Tibial artery (tissue), 4 donors: ENCODE measurements at places on chromosomes 3 and 15.

- DNase-seq = no peak
These were observed 76.4 kb upstream of the ROBO1 start for GRCh38 chr3:79844176-79844575.

DNA sequence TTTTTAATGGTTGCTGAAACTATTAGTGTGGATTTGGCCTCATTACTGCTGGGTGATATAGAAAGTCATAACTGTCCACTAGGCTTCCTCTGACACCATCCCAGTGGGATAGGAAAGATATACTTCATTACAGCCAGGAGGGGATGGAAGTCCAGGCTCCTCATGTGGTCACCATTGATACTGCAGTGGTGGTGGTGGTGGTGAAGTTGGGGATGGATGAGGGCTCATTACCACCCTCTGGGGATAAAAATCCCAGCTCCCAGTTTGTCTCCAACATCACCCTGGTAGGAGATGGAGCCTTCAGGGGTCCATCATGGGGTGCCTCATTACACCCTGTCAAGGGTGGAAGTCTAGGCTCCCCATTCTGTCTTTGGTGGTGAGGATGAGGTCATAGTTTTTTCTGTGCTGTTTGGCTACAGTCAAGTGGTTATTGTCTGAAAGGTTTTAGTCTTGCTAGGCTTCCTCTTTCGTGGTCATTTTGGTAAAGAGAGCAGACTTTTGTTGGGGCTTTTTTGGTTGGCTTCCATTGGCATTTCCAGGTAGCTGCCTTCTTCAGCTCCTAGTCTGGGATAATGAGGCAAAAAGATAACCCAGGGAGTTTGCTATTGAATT, 30.1 kb upstream of the FILIP1L start:
- no peak for DNase-seq

DNA sequence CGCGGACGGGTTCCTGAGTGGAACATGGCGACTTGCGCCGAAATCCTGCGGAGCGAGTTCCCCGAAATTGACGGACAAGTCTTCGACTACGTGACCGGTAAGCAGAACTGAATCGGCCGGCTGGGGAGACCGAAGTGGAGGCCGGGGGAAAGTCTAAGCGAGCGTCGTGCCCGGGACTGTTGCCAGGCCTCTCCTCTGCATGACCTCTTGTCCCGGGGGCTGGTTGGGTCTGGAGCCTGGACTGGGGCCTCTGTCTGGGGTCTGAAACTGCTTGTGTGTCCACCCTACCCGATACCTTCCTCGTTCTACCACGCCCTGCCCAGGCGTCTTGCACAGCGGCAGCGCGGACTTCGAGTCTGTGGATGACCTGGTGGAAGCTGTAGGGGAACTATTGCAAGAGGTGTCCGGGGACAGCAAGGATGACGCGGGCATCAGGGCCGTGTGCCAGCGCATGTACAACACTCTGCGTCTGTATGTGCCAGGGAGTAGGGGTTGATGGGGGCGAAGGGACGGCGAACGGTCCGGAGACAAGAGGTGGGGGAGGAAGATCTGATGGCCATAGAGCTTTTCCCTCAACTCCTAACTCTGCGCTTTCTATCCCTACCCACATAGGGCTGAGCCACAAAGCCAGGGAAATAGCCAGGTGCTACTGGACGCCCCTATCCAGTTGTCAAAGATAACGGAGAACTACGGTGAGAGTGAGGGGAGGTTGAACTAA, at the start of gene ABCF3:
Gene ABCF3, plus strand, starts transcription at position 16 of the 718 bp plus-strand sequence. Its CDS starts 9 bp downstream, at position 25.
- DNase-seq = no peak

- DNase-seq = no peak
These were observed 29.4 kb downstream of the LYSMD4 start for GRCh38 chr15:99703603-99704443.

- no peak for DNase-seq
These were observed 88.7 kb downstream of the CBLB start for GRCh38 chr3:105780107-105780506.

DNA sequence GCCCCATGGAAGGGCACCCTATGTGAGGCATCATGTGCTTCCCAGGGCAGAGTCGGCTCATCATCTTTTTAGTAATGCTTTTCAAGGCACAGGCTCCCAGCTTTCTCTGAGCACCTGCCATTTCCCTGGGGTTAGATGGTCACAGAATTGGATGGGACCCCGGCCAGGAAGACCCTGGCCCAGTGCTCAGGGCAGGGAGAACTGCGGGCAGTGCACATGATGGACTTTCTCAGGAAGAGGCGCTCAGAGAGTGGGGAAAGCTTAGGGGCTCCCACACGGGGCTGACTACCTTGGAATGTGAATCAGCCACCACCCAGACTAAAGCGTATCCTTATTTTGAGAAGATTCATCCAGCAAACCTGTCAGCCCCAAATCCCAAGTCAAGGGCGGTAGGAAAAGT, 16.5 kb upstream of the SKOR1 start:
- DNase-seq = no peak

DNA sequence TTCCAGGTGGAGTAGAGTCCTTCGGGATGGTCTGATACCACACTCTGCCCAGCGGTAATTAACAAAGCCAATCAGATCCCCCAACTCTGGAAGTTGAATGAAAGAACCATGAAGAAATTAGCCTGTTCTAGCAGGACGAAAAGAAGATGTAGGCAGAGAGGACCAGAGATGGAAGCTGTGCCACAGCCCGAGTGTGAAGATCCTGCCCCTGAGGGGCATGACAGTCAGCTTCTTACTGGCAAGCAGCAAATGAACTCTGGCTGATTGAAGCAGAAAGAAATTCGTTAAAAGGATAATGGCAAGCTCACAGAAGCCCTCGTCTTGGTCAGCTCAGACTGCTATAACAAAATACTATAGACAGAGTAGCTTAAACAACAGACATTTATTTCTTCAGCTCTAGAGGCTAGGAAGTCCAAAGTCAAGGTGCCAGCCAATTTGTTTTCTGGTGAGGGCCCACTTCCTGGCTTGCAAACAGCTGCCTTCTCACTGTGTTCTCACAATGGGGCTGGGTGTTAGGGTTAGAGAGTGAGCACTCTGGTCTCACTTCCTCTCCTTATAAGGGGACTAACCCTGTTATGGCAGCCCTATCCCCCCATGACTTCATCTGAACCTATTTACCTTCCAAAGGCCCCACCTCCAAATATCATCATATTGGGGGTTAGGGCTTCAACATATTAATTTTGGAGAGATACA, 307.1 kb downstream of the VPS13C start:
- DNase-seq = no peak

- DNase-seq = no peak
These were observed 45.4 kb upstream of the CTDSPL start for GRCh38 chr3:37816271-37816670.
